ENCODE measurements at places on chromosomes 11 and 22.

DNA sequence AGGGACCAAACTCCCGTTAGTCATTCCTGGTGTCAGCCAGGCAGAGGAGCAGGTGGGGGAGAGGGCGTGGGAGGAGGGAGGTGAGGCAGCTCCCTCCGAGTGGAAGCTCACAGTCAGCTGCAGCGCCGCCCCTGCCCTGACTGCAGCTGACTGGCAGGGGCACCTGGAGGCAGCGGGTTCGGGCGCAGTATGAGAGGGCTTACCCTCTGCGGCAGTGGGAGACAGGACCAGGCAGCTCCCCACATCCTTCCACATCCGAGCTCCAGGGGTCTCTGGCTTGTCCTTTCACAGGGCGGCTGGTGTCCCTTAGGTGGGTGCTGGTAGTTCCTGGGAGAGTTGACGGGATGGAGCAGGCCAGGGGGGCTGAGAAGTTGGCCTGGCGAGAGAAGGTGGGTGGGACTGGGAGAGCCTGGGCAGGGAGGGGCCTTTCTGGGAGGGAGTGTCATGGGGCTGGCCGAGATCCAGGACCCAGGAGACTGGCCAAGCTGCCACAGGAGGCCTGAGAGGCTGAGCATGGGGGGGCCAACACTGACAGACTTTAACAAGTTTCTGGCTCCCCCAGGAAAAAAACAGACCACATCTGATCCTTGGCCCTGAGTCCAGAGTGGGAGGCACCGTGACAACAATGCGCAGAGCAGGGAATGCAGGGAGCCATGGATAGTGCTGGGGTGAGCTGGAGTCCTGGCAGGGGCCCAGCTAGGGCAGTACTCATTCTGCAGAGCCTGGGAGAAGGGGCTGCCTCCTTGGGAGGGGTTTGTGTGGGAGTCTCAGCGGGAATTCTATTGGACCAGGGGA is 4.9 kb downstream of the ADORA2A start:
- no peak for DNase-seq

- DNase-seq, result no peak
Observed at GRCh38 chr11:68401856-68402255, 58.7 kb upstream of the PPP6R3 start.

GRCh38 chr11:117983163-117983475 is 3.1 kb upstream of the IL10RA start:
- no peak for DNase-seq

GRCh38 chr22:23781511-23782183 is 5.1 kb upstream of the SMARCB1 start:
- no peak for DNase-seq

GRCh38 chr11:134445601-134446325 is 33.7 kb upstream of the B3GAT1 start:
- no peak for DNase-seq

DNA sequence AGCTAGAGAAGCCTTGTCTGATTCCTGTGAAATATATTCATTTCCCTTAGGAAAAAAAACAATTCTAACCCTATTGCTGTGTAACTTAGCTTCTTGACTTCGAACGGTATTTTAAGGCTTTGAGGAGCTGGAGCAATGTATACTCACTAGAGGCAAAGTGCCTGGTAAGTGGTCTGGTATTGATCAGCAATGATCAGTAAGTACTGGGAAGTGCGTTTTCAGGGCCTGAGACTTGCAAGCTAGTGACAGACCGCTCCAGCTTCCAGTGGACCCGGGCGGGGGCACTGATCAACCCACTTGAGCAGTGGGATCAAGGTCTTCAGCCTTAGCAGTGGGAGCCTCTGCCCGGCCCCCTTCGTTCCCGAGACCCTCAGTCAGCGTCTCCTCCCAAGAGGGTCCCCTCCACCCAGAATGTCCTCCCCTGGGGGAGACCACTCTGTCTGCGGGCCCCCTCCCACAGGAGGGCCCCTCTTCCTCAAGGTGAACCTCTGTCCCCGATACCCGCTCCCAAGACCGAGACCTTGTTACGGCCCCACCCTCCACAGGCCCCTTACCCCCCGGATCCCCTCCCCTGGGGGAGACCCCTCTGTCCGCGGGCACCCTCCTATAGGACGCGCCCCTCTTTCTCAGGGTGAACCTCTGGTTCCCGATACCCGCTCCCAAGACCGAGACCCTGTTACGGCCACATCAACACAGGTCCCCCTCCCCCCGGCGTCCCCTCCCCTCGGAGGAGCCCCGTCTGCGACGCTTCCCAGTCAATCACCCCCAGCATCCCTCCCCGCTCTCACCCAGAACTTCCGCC is 452 bp upstream of the ATXN10 start:
- DNase-seq, result no peak

DNA sequence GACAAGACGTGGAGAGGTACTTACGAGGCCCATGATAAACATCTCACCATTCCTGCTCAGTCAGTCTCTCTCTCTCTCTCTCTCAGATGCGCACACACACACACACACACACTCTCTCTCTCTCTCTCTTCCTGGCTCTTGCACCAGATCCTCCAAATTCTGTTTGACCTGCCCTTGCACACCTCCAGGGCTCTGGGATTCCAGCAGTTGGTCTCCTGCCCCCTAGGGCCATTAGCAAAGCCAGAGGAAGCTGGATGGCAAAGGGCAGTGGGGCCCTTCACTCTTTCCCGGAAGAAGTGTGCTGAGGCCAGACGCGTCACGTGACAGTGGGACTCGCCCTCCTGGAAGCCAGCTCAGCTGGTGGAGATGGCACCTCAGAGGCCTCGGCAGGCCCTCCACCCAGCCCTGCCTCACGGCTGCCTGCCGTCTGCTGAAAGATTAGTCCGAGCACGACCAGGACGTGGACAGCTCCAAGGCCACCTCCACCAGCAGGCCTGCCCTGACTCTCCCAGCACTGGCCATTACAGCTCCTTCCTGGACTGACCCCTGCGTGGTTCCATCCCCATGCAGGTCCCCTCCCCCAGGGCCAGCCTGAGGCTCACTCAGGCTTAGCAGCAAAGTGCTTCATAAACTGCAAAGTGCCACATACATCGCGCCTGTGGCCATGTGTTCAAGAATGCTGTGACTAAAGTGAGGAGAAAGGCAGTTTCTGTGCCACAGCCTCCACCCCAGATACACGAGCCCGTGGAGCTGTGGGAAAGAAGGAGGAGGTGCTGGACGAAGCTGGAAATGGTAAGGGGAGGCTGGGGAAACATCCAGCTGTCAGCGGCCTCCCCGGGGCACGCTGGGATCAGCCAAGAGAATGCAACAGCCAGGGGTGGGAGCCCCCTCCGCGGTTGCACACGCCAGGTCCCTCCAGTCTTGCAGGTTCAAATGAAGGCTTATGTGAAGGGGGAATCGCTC is 3.7 kb downstream of the PDGFB start:
- DNase-seq, result peak; percentile 46

DNA sequence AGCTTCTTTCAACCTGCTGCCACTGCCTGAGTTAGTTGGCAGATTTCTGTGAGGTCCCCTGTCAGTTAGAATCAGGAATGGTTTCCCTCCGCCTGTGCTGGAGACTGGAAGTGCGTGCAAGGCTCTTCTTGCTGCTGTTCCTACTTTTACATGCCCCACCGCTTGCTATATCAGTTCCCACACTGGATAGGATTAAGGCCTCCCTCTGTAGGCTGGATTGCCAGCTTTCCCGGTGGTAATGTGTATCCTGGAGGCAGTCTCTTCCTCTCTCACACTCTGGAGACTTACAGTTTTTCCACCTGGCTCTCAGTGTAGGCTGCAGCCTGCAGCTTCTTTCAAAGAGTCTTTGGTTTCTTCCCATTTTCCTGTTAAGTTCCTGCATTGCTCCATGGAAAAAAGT is 66.5 kb downstream of the ARHGAP42 start:
- no peak for DNase-seq

- DNase-seq, result no peak
Observed at GRCh38 chr11:129427816-129428406, 52.3 kb downstream of the BARX2 start.

DNA sequence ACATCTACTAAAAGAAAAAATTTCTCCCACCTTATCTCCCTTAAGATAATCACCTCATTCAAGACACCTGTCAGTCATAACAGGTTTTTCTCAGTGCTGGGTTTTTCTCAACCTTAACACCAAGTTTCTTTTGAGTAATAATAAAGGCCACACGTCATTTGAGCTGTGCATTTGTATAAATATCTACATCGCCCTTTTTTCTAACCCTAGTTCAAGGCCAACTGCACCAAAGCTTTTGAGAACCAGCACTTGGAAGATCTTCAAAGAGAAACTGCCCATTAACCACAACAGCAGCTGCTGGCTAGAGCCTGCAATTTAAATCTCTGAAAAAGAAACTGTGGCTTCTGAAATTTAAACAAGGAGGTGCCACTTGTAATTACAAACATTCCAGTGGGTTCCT is 6.9 kb downstream of the CADM1 start:
- no peak for DNase-seq

- no peak for DNase-seq
Observed at GRCh38 chr11:106914409-106914808, 103.9 kb downstream of the GUCY1A2 start.

DNA sequence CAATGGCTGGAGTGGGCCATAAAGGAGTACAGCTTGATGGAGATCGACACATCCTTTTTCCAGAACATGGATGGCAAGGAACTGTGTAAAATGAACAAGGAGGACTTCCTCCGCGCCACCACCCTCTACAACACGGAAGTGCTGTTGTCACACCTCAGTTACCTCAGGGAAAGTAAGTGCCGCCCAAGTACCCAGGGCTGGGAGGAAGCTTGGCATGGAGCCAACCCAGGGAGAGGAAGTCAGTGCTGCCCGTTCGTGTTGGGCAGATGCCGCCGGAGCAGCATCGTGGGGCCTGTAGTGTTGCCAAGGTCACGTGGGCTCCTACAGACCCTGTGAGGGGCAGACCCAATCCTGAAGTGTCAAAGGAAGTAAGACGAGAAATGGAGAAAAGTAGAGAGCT is 78.9 kb downstream of the FLI1 start:
- peak; percentile 40 for DNase-seq

DNA sequence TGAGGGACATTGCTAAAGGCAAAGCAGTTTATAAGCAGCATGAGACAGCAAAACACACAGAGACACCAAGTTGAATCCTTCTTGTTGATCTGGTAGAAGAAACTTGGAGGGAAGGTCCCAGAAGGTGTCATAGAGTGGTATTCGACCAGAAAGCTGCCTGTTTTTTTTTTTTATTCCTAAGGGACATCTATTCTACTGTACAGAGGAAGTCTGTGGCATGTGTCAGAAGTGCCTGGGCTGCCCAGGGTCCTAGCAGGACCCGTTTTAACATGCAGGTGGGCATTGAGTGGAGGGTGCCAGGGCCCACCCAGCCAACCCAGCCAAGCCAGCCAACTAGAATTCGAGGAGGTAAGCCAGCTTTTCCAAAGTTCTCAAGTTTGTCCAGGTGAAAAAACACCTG is 68.0 kb upstream of the ATXN10 start:
- DNase-seq, result no peak

GRCh38 chr11:294780-295179 is 4.5 kb downstream of the IFITM5 start:
- DNase-seq, result no peak

DNA sequence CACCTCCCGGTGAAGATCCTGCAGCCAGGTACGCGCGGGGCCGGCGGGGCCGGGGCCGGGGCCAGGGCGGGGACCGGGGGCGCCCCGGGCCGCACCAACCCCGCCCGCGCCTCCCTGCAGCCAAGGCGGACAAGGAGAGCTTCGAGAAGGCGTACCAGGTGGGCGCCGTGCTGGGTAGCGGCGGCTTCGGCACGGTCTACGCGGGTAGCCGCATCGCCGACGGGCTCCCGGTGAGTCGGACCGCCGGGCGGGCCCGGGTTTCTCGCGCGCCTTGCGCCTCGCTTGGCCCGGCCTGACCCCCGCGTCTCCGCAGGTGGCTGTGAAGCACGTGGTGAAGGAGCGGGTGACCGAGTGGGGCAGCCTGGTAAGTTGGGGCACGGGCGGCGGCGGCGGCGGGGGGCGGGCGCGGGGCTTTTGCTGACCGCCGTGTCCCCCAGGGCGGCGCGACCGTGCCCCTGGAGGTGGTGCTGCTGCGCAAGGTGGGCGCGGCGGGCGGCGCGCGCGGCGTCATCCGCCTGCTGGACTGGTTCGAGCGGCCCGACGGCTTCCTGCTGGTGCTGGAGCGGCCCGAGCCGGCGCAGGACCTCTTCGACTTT is 531 bp downstream of the PIM3 start:
- no peak for DNase-seq

DNA sequence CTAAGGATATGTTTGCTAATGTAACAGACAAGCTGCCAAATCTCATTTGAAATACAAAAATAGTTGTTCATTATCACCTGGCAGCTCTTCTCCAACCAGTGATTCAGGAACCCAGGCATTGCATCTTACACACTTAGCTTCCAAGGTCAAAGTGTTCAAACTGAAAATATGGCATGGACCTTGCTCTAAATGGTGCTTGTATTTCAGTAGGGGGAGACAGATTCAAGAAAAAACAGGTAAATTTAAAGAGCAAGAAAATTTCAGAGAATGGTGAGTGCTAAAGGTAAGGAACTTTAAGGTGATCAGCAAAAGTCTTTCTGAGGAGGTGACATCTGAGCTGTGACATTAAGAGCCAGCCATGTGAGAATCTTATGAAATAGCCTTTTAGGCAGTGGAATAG is 82.8 kb upstream of the E2F8 start:
- no peak for DNase-seq

DNA sequence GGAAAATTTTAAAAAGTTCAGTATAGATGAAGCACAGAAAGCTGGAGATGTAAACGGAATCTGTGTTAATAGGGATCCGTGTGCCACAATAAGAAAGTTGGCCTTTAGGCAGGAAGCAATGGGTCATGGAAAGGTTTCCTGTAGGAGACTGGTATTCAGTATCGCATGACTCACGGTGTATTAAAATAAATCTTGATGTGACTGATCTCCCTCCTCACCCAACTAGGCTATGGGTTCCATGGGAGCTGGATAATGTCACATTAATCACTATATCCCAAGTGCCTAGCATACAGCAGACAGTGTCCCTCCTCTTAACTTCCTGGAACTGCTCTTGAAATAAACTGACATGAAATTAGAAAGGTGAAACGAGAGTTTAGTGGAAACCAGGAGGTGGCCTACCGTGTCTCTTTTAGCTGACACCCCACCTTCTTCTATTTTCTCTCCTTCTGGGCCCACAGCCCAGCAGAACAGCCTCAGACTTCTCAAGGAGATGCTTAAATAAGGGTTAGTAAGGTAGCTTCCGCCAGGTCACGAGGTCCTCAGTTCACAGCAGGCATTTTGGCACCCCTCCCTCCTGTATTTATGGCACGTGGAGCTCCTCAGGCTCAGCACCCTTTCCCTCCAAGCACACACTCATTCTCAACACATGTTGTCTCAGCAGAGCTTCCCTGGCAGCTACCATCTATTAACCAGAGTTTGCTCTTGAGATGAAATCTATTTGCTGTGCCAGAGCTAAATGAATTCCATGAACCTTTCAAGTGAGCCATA is 118.8 kb downstream of the NXPE2 start:
- DNase-seq, result no peak

DNA sequence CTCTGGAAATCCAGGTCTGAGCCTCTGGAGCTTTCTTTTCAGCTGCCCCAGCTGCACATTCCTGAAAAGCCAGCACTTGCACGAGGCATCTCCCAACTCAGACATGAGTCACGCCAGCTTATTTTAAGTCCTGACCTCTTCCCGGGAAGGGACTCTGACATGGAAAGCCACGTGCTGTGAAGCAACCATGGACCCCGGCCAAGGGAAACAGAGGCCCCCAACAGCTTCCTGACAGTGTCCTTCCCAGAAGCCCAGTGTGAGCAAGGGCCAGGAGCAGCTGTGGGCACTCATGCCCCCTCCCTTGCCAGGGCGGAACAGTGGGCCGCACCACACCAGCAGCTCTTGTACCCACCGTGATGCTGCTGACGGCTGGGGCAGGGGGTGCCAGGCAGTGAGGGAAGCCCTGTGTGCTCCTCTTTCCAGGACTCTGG is 118.8 kb upstream of the CADM1 start:
- no peak for DNase-seq

- no peak for DNase-seq
Observed at GRCh38 chr11:44778195-44779100, 51.7 kb downstream of the TSPAN18 start.

- no peak for DNase-seq
Observed at GRCh38 chr11:132131047-132131446, 760.6 kb downstream of the NTM start.

All from T-cell (primary cell).